T-helper 17 cell (primary cell): ENCODE measurements at places on chromosomes 3 and 15. TPM values are rescaled to one million over a fixed set of nuclear protein-coding genes. Genes with fewer than 3 reads are reported as not detected.

The KNG1 gene
- not detected for total RNA-seq

The GOLGA6D gene
- not detected for total RNA-seq

The SEMA3F gene
- total RNA-seq: 0.18 TPM

The GOLGA8M gene
- total RNA-seq: 1.0 TPM

The FXR1 gene
- 130 TPM for total RNA-seq

The CYP8B1 gene
- total RNA-seq: not detected

The MPI gene
- 38.2 TPM for total RNA-seq

The AGBL1 gene
- not detected for total RNA-seq

The IFT57 gene
- total RNA-seq: 48.4 TPM

DNA sequence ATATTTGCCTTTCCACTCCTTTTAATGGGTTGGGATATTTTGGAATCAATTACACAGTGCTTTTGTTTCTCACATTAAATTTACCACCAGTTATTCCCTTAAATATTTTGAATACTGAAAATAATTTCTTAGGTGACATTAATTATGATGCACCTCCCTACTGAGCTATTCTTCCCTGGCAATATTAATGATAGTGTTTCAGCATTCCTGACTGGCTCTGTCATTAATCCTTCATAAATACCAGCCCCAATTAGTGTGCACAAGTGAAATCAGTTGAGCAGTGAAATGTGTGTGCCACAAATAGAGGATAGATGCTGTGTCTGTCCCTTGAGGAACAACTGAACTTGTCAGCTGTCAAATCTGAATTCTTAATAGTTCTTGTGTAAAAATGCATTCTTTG lies 304.0 kb downstream of the CACNA2D3 start:
- DNase-seq: no peak

DNA sequence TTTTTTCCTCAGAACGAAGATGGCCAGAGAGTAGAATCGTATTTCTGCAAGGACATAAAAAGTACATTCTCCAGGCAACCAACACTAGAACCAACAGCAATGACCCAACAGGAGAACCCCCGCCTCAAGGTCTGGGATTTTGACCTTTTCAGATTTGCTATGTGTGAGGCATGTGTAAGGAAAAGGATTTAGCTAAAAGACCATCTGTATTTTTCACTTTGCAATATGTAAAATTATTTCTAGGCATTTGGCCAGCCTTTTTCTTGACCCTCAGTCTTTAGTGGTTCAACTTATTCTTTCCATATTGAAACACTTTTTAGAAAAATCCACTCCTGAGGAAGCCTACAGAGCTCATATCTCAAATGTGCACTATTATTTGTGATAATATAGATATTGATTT lies 219.2 kb upstream of the GOLGA6L4 start:
- DNase-seq: no peak

- DNase-seq: no peak
Observed at GRCh38 chr3:119809249-119810017, 27.5 kb downstream of the NR1I2 start.

- no peak for DNase-seq
Observed at GRCh38 chr3:61233746-61234145, 17.5 kb downstream of the FHIT start.

GRCh38 chr15:58423831-58424608 lies 7.8 kb upstream of the LIPC start:
- no peak for DNase-seq

DNA sequence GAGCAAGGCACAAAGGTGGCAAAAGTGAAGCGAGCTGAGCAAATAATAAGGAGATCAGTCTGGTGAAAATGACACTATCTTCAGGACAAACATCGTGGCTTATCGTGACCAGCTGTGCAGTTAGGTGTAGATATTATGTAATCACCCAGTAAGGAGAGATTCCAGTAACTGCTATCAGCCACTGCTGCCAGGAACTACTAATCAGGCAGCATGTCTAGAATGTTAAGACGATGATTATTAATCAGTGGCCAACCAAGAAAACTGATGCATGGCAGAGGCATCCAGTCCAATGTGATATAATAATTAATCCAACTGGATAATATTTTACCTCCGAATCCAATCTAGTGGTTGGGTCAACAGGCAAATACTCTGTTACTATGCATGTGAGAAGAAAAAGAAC lies 252.7 kb upstream of the ZPLD1 start:
- no peak for DNase-seq

DNA sequence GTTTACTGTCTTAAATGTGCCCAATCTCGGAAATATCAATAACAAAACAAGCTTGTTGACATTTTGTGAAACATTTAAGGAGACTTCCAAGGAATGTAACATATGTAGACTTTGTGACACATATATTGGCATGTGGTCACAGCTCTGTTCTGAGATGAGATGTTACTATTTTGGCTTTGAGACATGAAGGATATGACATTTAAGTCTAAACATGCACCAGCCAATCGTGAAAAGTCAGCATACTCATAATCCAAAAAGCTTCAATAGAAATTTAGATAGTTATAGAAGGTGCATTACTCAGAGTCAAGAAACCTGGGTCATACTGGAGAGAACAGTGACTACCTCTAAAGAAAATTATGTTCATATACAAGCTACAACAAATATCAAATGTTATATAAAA lies 13.4 kb downstream of the COMMD2 start:
- no peak for DNase-seq

DNA sequence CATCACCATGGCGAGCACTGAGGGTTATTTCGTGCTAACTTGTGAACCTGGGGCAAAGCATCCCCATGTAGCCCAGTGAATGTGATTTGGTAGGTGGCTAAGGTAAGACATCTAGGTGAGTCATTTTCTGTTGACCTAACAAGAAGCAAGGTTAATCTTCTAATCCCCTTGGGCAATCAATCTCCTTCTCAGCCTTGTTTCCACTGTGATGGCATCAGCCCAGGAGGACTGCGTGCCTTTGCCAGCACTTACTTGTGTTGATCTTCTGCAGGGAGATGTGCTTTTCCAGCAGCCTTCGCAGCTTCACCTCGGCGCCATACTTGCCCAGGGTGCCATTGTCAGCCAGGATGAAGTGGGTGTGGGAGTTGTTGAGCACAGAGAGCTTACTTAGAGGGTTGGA lies 35.7 kb downstream of the TRPM1 start:
- no peak for DNase-seq

GRCh38 chr3:135992072-135992471 lies 26.5 kb downstream of the PPP2R3A start:
- DNase-seq: no peak

DNA sequence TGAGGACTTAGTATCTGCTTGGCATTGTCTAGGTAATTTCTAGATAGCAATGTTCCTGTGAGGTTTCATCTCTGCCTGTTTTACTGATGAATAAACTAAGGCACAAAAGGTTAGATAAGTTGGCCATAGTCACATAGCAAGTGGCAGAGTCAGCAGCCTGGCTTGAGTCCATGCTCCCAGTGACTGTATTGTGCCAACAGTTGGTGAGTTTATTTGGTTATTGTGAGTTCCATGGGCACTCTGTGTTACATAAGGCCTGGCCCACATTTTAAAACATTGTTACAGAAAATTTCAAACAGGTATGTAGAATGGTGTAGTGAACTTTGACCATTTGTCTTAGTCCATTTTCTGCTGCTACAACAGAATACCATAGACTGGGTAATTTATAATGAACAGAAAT lies 15.2 kb downstream of the MCM2 start:
- no peak for DNase-seq

GRCh38 chr3:4497005-4497692 lies 4.0 kb downstream of the ITPR1 start:
- DNase-seq: no peak

GRCh38 chr3:54575618-54575960 lies 352.3 kb downstream of the LRTM1 start:
- no peak for DNase-seq

DNA sequence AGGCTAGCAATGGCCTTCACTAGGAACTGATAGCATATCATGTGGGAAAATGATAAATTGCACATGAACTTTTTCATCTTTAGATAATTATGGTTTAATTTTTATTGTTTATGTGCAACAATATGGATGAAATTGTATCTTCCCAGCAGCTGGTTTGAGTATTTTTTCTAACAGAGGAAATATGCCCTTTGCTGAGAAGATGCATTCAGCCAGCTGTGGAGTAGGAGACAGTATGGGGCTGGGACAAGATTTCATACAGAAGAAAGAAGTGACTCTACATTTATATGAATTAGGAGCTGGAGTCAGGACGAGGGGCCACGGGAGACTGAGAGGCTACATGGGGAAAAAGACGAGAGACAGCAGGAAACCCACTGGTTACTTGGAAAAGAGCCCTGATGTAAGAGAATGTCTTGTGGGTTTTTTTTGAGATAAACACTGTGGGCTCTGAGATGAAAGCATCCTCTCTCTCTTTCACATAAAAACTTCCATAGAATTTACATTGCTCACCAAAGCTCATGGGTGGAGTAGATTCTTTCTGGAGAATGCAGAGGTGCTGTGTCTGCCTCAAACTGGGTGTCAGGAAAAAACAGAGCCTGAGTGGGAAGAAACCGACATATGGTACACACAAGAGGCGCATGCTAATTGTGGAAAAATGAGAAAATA lies 115.2 kb upstream of the PDZRN3 start:
- DNase-seq: no peak

- no peak for DNase-seq
Observed at GRCh38 chr3:76442374-76442915, 597.5 kb upstream of the ROBO2 start.

GRCh38 chr3:133535971-133536881 lies 37.3 kb upstream of the CDV3 start:
- DNase-seq: no peak

- no peak for DNase-seq
Observed at GRCh38 chr15:45714590-45715488, 80.0 kb downstream of the SQOR start.
